ENCODE measurements at places on chromosomes 7 and 10.
A peak's percentile ranks its signal among the peaks of the same experiment; 100 is the strongest.

DNA sequence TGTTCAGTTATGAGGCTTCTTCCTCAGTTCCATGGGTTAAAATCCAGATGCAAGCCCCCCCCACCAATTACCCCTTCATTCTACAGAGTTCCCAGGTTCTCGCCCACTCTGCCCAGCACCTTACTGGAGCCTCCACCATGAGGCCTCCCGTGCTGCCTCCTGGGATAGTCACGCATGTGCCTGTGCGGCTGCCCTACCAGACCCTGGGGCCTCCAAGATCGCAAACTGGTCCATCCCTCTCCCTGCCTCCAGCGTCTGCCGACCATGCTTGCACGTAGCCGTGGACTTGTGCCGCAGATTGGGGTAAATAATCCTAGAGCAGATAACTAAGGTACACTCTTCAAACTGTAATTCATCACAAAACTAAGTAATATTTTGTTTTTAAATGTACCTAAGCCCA, 611.2 kb downstream of the PTPRN2 start:
- DNase-seq, result no peak

DNA sequence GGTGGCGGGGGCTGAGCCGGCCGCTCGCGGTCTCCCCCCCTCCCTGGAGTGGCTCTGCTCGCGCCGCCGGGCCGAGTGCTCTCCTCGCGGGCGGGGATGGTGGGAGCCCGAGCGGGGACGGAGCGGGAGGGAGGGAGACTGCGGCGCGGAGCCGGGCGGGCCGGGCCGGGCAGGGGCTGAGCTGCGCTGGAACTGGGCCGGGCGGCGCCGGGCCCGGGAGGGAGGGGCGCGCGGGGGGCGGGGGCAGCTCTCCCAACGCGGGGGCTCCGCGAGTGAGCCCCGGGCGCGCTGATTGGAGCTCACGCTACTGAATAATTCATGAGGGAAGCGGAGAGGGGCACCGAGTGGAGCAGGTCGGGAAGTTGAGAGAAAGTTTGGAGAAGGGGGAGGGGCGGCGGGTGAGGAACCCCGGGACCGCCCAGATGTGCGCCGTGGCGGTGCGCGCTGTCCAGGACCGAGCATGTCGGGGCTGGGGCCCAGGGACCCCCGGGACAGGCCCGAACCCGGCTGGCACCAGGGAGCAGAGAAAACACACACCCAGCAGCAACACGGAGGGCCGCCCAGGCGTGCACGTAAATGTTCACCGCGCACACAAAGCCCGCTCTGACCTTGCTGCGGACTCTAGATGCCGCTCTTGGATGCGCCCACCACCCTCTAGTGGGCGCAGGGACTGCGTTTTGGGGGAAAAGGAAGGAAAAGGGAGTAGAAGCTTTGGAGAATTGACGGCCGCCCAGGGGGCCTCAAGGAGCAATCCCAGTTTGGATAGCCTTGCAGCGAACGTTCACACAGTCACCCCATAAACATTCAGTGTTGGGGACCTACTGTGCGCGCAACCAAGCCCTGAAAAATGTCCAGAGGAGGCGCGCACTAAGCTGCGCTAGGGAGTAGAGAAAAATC, at the start of gene EPHB4:
Gene EPHB4, minus strand, starts transcription at position 194 of the 897 bp plus-strand sequence. CDS start 493 bp downstream, outside the sequence.
- DNase-seq, result peak; percentile 69

- no peak for DNase-seq
These were observed 3.2 kb downstream of the MGMT start for GRCh38 chr10:129470103-129470851.

GRCh38 chr10:110802090-110802489, 69.6 kb upstream of the PDCD4 start:
- peak; percentile 39 for DNase-seq

- no peak for DNase-seq
These were observed 106.8 kb downstream of the ANK3 start for GRCh38 chr10:60282771-60283353.

GRCh38 chr7:1137517-1138167, 22.4 kb downstream of the ZFAND2A start:
- no peak for DNase-seq

DNA sequence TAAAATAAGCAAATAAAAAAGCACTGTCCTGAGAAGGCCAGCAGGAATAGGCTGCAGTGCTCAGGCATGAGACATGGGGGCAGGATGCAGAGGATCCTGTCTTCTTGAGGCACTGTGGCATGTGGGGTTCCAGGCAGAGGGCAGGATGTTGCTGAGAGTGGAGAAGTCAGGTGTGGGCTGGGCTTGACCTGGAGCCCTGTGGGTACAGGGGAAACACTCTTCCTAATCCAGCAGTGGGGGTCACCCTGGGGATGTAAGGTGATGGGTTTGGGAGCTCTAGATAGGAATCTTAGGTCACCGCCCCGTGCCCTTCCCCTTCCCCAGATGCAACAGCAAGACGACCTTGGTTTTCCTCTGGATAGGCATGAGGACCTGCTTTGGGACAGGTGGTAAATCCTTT, 13.6 kb downstream of the SUMF2 start:
- DNase-seq, result no peak

- DNase-seq, result no peak
These were observed 91.7 kb downstream of the SLC25A40 start for GRCh38 chr7:87784424-87784823.

GRCh38 chr7:139896831-139897230, 67.8 kb downstream of the TBXAS1 start:
- no peak for DNase-seq

Data from GM04504 (cell line).